ENCODE measurements at places on chromosomes 13 and 19.

DNA sequence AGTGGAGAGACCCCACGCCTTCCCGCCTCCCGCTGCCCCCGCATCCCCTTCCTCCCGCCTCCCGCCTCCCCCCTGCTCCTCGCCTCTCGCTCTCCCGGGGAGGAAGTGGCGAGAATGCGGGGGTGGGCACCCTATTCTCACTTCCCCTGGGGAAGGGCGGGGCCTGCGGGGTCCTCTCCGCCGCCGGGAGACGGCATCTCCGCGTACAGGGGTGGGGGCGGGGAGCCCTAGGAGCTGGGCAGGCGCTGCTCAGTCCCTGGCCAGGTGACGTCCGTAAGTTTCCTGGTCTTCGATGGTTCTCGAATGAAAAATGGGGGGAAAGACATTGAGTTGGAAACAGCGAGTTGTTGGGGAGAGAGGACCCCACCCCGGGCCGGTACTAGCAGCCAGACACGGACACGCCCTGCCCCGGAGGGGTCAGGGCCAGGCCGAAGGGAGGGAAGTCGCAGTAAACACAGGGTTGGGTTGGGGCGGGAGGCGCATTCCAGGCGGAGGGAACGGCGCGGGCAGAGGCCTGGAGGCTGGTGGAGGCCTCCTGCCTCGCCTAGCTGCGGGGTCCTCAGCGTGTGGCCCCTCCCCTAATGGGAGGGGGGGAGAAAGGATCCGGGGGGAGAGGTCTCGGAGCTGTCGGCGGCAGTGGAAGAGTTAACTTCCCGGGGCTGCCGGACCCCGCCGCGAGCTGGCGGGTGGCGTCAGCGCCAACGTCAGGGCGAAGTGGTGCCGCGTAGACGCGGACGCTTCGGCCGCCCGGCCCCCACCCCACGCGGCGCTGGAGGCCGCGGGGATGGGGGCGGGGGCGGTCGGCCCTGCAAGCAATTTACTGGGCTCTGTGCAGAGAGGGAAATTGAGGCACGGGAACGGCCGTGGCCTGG, 10.4 kb upstream of the JUND start:
- DNase-seq: peak; percentile 73

DNA sequence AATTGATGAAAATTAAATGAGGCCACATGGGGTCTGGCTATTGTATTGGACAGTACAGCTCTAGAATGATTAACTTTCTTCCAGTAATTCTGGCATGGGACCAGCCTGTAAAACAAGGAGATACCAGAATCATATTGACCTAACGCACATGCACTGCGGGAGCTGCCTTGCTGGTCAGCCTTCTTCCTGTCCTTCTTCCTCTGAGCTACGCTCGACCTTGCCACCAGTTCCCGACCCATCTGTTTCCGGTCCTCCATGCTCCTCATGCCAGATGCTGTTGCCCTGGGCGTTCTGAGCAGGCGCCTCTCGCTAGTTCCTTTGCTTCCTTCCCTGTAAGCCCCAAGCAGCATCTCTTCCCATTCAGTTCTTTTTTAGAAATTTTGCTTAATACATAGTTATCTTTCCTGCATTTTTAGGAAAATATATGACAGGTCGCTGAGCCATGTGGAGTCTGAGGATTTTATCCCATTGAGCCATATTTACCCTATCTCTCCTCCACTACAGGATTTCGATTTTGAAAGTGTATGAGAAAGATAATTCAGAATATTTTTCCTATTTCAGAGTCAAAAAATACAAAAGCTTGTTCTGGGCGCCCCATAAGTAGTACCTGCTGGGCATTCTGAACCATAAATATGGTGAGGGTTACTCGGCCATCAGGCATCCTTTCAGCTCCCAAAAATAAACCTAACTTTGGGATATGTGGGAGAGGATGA, 38.6 kb downstream of the TNFRSF19 start:
- peak; percentile 70 for DNase-seq

GRCh38 chr13:97321616-97322321, 99.6 kb downstream of the MBNL2 start:
- no peak for DNase-seq

- no peak for DNase-seq
These were observed 64.6 kb downstream of the GGACT start for GRCh38 chr13:100523981-100524386.

DNA sequence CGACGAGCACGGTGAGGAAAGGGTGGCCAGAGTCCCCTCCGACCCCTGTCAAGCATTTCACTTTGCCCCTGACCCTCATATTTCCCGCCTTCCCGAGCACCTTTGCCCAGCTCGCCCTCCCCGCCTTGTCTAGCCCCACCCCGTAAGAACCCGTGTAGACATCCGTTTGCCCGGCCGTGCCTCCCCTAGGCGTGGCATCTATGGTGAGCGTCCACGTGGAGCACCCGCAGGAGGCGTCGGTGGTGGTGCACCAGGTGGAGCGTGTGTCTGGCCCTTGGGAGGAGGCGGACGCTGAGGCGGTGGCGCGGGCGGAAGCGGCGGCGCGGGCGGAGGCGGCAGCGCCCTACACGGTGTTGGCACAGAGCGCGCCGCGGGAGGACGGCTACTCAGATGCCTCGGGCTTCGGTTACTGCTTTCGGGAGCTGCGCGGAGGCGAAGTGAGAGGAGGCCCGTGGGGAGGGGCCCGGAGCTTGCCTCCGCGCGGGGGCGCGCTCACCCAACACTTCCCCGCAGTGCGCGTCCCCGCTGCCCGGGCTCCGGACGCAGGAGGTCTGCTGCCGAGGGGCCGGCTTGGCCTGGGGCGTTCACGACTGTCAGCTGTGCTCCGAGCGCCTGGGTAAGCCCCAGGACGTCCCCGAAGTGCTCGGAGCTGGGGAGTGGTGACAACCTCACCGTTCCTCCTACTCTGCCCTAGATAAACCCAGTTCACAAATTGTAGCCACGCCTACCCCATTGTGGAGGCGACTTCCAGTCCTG, 4.2 kb downstream of the LTBP4 start:
- DNase-seq: peak; percentile 59

GRCh38 chr19:43695985-43696704, 19.7 kb upstream of the IRGC start:
- DNase-seq: no peak

DNA sequence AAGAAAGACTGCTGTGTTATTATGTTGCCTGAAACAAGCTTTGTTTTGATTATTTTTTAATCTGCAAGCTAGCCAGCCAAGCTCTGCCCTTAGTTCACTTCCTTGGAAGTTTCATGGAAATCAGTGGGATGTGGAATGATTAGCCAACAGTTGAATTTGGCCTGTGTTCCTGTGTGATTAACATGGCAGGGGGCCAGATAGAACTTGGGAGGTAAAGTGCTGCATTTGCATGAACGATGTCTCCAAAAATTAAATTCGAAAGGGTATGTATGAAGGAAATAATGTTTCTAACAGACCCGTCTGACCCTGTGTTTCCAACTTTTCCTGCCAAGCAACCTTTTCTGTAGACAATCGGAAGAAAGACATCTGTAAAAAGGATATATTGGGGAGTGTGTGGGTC, 32.2 kb downstream of the UFM1 start:
- no peak for DNase-seq

DNA sequence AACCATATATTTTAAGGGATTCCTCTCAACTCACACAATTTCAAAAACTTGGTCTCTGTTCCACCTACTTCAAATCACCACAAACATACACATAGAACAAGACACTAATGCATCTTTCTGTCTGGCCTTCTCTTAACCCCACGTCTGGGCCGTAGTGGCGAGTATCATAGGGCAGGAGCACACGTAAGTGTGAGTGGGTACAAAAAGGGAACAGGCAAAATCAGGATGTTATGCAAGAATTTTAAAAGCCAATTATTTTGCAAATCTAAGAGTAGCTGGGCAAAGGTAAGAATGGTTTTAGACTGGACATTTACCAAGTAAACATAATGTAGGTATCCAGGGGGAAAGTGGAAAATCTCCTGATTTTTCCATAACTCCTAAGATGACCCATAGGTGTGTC, 35.1 kb downstream of the MTMR6 start:
- DNase-seq: no peak

GRCh38 chr19:38134540-38135149, 89.4 kb downstream of the DPF1 start:
- DNase-seq: peak; percentile 22

DNA sequence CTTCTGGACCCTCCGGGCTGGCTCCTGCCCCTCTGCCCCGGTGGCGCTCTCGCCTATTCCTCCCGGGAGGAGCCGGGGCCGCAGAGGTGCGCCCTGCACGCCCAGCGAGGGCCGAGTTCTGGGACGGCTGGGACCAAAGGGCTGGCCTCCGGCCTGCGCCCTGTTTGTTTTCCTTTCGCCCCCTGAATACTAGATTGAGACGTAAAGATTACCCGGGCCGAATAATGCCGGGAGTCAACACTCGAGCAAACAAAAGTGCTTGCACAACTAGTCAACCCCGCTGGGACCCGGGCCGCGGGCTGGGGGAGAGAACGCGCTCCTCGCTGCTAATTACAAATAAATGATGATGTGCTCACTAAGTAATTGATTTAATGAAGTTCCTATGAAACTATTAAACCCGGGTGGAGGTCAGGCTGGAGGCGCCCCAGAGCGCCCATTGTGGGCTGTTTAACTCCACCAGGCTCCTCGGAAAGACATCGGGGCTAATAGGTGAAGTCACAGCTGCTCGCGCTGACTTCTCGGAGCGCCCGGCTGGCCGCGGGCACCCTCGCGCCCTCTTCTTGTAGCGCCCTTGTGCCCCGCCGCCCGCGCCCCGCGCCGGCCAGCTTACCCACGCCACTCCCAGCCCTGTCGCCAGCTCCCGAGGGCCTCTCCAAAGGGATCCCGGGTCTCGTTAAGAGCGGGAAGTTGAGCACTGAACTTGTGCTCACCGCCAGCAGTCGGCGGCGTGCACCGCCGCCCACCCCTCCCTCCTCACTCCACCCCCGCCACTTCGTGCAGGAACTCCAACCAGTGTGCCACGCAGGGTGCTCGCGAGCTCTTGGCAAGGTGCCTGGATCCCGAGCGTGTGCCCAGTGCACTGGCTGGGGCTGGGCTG, 14.9 kb downstream of the ZIC5 start:
- no peak for DNase-seq

DNA sequence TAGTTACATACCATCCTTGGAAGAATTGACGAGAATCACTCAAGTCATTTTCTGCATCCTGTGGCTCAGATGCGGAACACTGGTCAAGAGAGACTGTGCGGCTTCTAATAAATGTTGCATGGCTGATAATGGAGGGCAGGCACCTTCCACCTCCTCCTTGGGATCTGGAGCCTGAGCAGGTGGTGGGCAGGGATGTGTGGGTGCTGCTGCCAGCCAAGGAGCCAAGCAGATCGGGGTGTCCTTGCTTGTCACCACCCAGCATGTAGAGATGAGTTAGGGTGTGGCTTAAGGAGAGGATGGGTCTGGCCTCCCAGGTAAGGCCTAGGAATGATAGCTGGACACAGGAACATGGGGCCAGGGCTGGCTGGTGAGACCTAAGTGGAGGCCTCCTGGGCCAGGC, 17.5 kb downstream of the GPI start:
- no peak for DNase-seq

- DNase-seq: no peak
These were observed 11.6 kb downstream of the AKAP11 start for GRCh38 chr13:42283574-42283973.

GRCh38 chr19:47618771-47619170, 9.8 kb downstream of the BICRA start:
- no peak for DNase-seq

GRCh38 chr13:111917901-111918300, 149.0 kb upstream of the SOX1 start:
- no peak for DNase-seq

- DNase-seq: peak; percentile 66
These were observed 13.2 kb downstream of the LNX2 start for GRCh38 chr13:27607125-27607524.

DNA sequence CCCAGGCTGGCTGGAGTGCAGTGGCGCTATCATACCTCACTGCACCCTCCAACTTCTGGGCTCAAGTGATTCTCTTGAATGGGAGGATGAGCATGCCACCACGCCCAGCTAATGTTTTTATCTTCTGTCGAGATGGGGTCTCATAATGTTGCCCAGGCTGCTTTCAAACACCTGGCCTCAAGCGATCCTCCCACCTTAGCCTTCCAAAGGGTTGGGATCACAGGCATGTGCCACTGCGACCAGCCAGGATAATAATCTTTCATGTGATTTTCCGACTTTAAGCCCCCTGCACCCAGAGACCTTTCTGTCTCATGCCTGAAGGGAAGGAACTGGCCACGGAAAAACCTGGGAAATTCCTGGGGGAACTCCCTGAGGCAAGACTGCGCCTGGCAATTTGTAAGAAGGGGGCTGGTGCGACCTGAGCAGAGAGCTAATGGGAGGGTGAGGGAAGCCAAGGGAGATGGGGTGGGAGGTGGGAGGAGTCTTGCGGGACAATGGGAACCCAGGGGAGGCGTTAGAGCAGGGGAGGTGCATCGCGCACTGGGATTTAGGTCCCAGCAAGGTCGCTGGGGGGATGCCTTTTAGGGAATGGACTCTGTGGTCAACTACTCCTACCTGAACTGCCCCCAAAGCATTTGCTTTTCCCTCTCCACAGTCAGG, 1.2 kb upstream of the CCDC124 start:
- no peak for DNase-seq

- no peak for DNase-seq
These were observed 32.9 kb downstream of the CCDC122 start for GRCh38 chr13:43846496-43847158.

- DNase-seq: no peak
These were observed 6.6 kb upstream of the CD79A start for GRCh38 chr19:41870401-41870873.

DNA sequence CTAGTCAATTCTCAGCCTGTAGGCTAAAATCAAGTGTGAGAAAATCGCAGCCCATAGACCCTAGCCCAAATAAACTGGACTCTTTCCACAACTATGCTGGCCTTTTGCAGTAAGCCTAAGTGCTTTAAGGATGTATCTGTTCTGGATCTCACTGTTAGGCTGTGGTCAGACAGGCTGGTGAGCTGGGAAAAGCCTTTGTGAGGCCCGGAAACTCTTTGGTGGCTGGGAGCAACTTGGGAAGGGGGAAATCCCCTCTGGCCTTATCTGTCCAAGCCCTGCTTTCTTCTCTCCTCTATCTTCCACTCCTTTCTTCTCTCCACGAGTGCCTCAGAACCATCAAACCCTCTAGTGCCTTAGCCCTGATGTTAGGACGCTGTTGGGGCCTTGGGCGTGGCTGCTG, 135.4 kb downstream of the LACC1 start:
- no peak for DNase-seq

- DNase-seq: no peak
These were observed 48.1 kb downstream of the TNFRSF19 start for GRCh38 chr13:23618341-23618740.

DNA sequence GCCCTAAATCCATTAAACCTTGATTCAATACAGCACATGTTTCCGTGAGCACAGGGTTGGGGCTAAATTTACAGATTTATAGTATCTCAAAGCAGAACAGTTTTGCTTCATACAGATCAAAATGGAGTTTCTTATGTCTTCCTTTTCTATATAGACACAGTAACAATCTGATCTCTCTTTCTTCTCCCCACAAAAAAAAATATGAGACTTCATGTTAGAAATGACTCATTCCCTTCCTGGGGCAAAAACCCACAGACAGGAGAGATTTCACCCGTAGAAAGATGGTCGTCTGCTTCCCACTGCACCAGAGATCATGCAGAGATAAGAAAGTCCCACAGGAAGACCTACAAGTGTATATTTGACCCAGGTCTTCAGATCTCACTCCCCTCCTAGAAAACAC, 7.7 kb upstream of the ZNF611 start:
- DNase-seq: no peak

- peak; percentile 96 for DNase-seq
These were observed 10.7 kb downstream of the MARCHF2 start for GRCh38 chr19:8423817-8424223.

GRCh38 chr13:46968450-46968849, 71.6 kb upstream of the HTR2A start:
- DNase-seq: no peak

GRCh38 chr13:33919120-33919519, 101.2 kb downstream of the RFC3 start:
- no peak for DNase-seq

All from foreskin melanocyte (primary cell).